ENCODE measurements at places on chromosomes 1 and 21.

DNA sequence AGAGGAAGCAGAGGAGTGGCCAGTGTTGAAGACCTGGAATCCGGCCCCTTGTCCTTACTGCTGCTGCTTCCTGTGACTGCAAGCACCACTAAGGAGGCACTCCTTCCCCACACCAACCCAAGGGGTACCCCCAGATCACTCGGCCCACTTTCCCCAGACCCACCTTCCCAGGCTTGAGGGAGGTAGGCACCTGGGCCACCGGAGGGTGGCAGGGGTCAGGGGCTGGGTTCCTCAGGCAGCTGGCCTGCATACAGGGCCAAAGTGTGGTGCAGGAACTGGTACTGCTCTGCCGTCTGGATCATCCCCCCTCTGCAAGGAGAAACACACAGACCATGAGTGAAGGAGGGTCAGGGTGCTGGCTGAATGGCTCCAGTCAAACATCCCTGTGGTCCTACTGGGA is 3.9 kb upstream of the ARL8A start:
- DNase-seq, result no peak

DNA sequence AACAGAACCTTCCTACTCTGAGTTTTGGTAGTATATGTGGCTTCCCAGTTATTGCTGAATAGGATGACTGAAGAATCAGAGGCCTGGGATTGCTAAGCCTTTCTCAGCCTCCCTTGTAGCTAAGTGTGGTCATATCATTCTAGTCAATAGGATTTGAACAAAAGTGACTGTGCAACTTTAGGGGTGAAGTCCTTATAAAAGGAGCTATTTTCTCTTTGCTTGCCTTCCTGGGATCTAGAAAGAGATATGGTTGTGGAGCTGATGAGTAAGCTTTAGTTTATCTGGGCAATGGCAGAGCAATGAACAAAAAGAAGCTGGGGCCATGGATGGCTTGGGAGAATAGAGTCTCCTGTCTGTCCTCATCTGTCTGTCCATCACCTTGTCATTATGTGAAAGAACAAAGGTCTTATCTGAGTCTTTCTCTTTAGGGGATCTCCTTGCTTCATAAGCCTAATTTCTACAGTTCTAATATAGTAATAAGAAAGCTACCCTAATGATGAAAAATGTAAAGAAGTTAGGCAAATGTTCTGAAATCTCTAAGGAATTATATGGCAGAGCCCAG is 91.5 kb downstream of the TENT5C start:
- DNase-seq, result no peak

DNA sequence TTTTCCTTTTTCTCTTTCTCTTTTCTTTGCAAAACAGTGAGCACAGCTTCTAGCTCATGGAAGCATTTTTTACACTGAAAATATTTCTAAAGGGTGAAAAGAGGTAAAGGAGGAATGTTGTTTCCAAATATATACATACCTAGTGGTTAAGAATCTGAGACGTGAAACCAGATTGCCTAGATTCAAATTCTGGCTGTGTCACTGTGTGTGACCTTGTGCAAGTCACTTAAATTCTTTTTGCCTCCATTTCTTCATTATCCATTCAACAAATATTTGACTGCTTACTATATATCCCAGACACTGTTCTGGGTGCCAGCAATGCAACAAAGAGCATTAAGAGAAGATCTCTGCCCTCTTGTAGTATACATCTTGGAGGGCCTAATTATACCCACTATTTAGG is 53.3 kb downstream of the ZFYVE9 start:
- no peak for DNase-seq

GRCh38 chr1:101567582-101568189 is 330.9 kb downstream of the S1PR1 start:
- peak; percentile 5 for DNase-seq

DNA sequence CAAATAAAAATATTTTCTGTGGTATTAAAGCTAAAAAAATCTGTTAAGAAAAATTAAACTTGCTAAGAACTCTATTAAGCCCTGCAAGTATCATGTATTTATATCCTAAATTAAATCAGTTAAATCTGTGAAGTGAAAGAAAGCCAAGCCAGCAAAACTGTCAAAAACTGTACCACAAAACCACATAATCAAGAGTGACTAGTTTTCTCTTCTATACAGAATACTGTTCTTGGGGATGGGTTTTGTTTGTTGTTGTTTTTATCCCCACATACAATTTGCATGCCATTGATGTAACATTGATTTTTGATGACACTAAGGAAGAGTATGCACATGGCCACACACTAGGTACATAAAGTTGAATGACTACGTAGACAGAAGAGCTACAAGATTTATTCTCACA is 20.4 kb downstream of the DPH5 start:
- no peak for DNase-seq

DNA sequence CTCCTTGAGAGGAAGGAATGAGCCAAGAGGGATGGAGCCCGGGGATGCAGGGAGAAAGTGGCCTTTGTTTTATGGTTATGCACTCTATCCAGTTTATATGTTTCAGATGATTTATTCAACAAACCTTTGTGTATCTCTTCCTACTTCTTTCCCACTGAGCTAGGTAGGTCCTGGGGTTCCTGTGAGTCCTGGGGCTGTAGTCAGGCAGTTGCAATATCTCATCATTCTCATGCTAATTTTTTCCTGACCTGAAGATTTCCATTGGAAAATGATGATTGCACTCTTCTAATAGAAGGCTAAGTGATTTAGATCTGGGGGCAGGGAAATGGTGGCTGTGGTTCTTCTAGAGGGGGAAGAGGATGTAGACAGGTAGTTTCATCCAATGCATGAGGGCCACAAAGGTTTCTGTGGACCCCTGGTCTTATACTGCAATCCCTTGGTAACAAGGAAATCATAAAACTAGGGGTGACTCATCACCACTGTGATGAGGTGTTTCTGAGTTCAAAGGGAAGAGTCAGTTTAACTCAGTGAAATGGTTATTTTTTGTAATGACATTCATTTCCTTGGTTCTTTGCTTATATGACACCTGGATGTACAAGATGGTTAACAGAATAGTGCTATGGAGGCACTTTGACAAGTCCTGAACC is 20.2 kb downstream of the B3GALT5 start:
- DNase-seq, result no peak

DNA sequence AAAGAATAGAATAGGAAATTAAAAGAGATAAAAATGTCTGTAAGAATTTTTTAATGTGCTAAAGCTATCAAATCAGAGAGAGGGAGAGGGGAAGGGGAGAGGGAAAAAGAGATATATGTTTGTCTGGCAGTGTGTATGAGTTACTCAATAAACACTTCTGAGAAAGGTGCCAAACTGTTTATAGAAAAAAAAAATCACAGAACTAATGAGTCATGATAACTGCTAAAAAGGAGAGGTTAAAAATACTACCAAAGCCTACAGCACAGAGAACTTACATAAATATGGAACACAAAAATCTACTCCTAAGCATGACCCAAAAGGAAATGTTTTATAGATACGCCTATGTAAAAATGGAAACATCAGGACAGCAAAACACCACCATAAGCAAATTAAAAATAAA is 45.4 kb downstream of the SELENOF start:
- no peak for DNase-seq

Data from GM18507 (cell line).